ENCODE measurements at places on chromosomes 16 and 17. TPM values are rescaled to one million over a fixed set of nuclear protein-coding genes. Genes with fewer than 3 reads are reported as not detected.

The CTF1 gene
- 0.17 TPM for total RNA-seq

The CCDC43 gene
- 38.0 TPM for total RNA-seq

The BIRC5 gene
- 103 TPM for total RNA-seq

The CA7 gene
- not detected for total RNA-seq

The ADAM11 gene
- 2.6 TPM for total RNA-seq

The TMIGD1 gene
- not detected for total RNA-seq

The ITGAL gene
- total RNA-seq, result 0.07 TPM

The PNMT gene
- 0.44 TPM for total RNA-seq

The BRIP1 gene
- total RNA-seq, result 3.0 TPM

The TMEM132E gene
- total RNA-seq, result not detected

The CHST4 gene
- total RNA-seq, result 0.13 TPM

The CD300E gene
- not detected for total RNA-seq

The DNAAF8 gene
- total RNA-seq, result 1.4 TPM

The PRR35 gene
- 0.24 TPM for total RNA-seq

The PPM1E gene
- 0.05 TPM for total RNA-seq

The C16orf92 gene
- total RNA-seq, result not detected

The ABCA10 gene
- 0.10 TPM for total RNA-seq

The CPNE7 gene
- 75.3 TPM for total RNA-seq

The OTOP2 gene
- total RNA-seq, result not detected

The ACSM5 gene
- not detected for total RNA-seq

The CRAMP1 gene
- total RNA-seq, result 14.9 TPM

The TBX6 gene
- 0.31 TPM for total RNA-seq

The CTRB1 gene
- not detected for total RNA-seq

The ORC6 gene
- 43.3 TPM for total RNA-seq

The SLC13A2 gene
- 0.10 TPM for total RNA-seq

The TPSB2 gene
- total RNA-seq, result not detected

The CCDC200 gene
- not detected for total RNA-seq

The CEP295NL gene
- 0.32 TPM for total RNA-seq

The SLC12A3 gene
- total RNA-seq, result not detected

The KRT24 gene
- total RNA-seq, result not detected

The KCNJ12 gene
- total RNA-seq, result 1.6 TPM

The SLC7A6 gene
- total RNA-seq, result 31.5 TPM

The CENPT gene
- total RNA-seq, result 28.3 TPM

The KRTAP17-1 gene
- total RNA-seq, result not detected

The KRT39 gene
- not detected for total RNA-seq

The SMARCD2 gene
- 56.4 TPM for total RNA-seq

The ERN2 gene
- total RNA-seq, result not detected

The FASN gene
- total RNA-seq, result 140 TPM

The SULT1A2 gene
- 0.07 TPM for total RNA-seq

The TMEM100 gene
- 0.10 TPM for total RNA-seq

The MFAP4 gene
- 0.15 TPM for total RNA-seq
